ENCODE measurements at places on chromosomes 13 and 19. TPM values are rescaled to one million over a fixed set of nuclear protein-coding genes. Genes with fewer than 3 reads are reported as not detected.

DNA sequence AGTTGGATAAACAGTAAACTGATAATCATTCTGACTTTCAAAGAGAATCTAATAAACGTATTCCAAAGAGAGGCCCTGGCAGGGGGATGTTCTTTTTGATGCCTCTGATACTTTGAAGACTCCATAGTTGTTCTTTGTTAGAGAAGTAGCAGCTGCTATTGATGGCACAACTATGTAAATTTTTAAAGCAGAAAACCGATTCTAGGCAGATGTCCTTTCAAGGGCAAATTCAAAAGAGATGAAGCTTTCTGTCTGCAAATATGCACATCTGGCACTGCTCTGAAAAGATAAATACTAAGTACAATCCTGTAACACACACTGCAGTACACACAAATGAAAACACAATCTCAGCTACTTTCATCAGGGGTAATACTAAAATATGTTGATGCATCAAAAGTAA, 250.1 kb downstream of the VWA8 start:
- H3K36me3 ChIP-seq: no peaks in the 10 kb centered on the region
- H3K4me1 ChIP-seq: no peaks in the 10 kb centered on the region
- no peak for DNase-seq
- H3K27me3 ChIP-seq: no peaks in the 10 kb centered on the region

The NCAN gene
- total RNA-seq: not detected

- DNase-seq: no peak
- H3K4me1 ChIP-seq: no peaks in the 10 kb centered on the region
- H3K27ac ChIP-seq: no peak overlapping the region
- no peak overlapping the region for H3K4me3 ChIP-seq
Observed at GRCh38 chr19:32265995-32266394, 79.4 kb upstream of the ZNF507 start.

- DNase-seq: no peak
- H3K4me3 ChIP-seq: no peak overlapping the region
- H3K27ac ChIP-seq: no peak overlapping the region
- no peaks in the 10 kb centered on the region for H3K27me3 ChIP-seq
- no peaks in the 10 kb centered on the region for H3K4me1 ChIP-seq
Observed at GRCh38 chr13:75455962-75456361, 26.0 kb downstream of the TBC1D4 start.

GRCh38 chr13:37490176-37490779, 108.3 kb downstream of the POSTN start:
- H3K36me3 ChIP-seq: no peaks in the 10 kb centered on the region
- no peaks in the 10 kb centered on the region for H3K4me1 ChIP-seq
- H3K27me3 ChIP-seq: no peaks in the 10 kb centered on the region
- H3K27ac ChIP-seq: no peak overlapping the region

GRCh38 chr13:100668408-100668807, 6.2 kb downstream of the TMTC4 start:
- peaks cover 6% of the 10 kb centered on the region for H3K4me1 ChIP-seq
- no peaks in the 10 kb centered on the region for H3K27me3 ChIP-seq

DNA sequence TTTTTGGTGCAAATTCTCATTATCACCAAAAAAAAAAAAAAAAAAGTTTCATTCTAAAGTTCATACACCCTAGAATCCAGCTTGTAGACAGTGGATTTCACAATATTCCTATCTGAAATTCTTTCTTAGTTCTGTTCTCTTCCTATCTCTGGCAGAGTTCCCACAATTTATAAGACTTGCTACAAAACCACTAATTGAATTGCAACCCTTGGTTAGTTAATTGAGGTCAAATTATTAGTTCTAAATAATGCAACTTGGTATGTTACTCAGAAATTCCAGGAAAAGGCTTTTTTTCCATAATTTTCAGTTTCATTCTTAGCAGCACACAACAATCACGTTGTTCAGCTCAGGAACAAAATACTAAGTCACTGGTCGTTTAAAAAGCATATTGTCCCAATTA, 58.5 kb downstream of the SPATA13 start:
- DNase-seq: no peak
- H3K27ac ChIP-seq: no peak overlapping the region
- no peaks in the 10 kb centered on the region for H3K36me3 ChIP-seq
- H3K4me1 ChIP-seq: peaks cover 10% of the 10 kb centered on the region

All from CD4-positive, alpha-beta memory T cell (primary cell).